ENCODE measurements at places on chromosomes 6 and 20.

- peak; percentile 9 for DNase-seq
Observed at GRCh38 chr6:41122918-41123317, 31.2 kb downstream of the TREML1 start.

DNA sequence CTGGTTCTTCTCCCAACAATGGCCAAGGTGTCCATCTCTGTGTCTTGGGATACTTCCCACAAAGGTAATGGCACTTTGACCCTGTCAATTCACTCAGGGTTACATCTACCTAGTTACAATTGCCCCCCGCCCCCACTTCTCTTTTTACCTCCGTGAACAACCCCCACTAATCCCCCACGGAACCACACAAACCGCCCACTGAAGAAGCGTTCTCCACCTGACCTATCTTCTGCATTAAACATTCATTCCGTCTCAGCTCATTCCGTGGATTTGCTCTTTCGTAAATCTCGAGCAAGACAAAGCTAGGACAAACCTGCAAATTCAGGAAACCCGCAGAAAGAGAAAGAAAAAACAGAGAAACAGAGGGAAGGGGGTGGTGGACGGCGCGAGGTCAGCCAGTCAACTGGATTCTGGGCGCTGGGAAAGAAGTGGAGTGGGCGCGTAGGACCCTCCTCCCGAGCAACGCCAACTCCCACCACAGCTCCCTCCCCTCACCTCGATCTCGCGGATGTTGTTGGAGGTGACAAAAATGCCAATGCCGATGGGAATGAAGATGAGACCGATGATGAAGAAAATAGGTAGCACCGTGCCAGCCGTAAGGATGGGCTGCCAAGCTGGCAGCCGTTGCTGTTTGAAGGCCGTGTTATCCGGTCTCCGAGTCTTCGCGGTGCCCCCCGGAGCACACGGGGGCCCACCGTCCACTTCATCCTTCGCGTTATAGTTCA, 523 bp downstream of the TMEM30A start:
- DNase-seq: no peak

GRCh38 chr6:170131351-170131750, 159.5 kb downstream of the DLL1 start:
- no peak for DNase-seq

DNA sequence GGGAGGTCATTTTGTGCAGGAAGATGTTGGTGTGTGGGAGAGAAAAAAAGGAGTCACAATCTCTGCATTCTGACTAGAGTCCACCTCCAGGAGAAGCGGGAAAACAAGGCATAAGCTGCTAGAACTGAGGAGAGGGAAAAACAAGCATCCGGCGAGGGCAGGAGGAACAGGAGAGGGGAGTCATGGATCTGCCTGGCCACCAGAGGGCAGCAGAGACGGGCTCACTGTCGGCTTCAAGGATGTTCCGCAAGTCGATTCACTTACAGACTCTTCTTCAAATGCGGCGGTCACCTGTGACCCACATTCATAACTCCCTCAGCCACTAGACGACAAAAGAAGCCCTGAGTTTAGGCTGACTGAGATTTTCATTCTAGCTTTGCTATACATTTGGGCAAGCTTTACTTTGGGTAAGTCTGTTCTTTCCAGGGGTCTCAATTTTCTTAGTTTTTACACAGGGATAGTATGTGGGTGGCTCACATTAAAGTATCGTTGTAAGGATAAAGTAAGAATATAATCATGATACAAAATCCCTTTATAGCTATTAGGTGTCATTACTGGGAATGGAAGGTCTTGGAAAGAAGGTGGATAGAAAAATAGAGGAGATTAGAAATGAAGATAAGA, 6.6 kb upstream of the BTNL2 start:
- DNase-seq: peak; percentile 71

- DNase-seq: no peak
Observed at GRCh38 chr6:42627674-42628073, 63.8 kb downstream of the UBR2 start.
